ENCODE measurements at places on chromosomes 16 and 17.

DNA sequence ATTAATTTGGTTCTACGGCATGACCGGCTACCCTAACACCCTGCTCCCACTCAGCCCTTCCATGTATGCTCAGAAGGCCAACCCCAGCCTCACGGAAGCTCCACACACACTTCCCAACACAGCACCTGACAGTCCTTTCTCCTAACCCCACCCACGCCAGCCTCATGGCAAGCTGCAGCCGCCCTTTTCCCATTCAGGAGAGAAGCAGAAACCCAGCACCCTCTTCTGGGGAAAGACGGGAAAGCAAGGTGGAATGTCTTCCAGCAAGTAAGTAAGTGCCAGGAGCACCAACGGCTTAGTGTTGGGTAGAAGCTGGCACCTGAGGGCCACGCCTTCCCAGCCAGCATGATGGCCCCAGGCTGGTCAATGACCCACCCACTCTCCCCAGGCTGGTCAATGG is 32.1 kb downstream of the ABR start:
- no peak for DNase-seq

DNA sequence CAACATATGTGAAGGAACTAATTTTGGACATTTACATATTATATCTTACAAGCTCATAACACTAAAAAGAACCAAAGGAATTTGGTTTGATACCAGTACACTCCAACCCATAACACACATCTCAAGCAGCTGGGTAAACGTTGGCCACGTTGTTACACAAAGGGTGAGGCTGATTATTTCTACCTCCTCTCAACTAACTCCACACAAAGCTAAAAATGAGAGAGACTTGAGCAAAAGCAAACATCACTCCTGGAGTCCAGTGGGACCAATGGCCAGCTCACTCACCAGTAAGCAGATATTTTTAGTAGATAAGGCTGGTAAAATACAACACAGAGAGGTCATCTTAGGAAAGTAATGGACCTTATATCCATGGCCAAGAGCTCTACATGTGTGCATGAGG is 207.6 kb downstream of the MRTFB start:
- no peak for DNase-seq

GRCh38 chr17:2170023-2170422 is 115.1 kb downstream of the HIC1 start:
- no peak for DNase-seq

DNA sequence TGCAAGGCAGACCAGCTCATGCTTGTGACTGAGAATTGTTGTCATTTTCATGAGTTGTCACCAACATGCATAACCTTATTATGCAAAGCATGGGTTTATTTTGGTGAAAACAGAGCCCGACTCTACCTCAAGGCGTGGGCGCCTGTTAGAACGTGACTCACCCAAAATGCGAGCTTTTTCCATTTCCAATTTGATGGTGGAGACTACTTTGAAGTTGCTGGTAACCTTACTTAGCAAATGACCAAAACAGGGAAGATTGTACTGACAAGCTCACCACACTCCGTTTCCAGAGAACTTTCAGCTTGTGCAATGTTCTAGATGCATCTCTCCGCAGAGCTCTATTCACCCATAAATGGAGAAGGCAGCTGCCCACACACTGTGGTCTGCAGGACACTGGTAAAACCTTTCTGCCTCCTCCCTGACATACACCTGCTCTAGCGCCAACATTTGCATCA is 284.5 kb downstream of the MAF start:
- peak; percentile 14 for DNase-seq

GRCh38 chr16:83214671-83215070 is 587.9 kb downstream of the CDH13 start:
- no peak for DNase-seq

- DNase-seq: no peak
These were observed 12.3 kb upstream of the MEIOB start for GRCh38 chr16:1884155-1884760.

DNA sequence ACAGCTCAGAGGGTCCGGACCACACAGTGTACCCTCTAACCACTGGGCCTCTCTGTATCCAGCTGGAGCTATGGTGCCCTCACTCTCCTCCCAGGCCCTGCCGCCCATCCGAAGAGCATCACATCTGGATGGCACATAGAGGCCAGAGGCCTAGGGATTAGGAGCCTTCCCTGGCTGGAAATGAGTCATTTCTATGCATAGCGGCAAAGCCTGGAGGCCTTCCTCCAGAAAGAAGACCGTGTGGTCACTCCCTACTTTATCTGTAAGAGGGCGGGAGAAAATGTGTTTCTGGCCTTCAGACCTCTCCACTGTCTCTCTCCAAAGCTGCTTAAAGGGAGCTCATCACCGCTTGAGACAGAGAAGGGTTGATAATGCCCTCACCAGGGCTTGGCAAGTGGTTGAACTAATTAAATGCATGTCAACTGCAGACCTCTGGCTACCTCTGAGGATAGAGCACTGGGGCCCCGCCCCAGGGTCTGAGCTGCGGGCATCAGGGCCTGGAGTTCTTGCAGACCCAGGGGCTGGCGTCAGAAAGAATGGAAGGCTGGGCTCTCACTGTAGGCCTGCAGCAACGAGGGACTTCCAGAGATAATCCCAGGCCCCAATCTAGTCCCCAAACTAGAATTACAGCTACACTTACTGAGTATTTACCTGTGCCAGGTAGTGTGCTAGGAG is 122.2 kb downstream of the IRX5 start:
- DNase-seq: no peak

DNA sequence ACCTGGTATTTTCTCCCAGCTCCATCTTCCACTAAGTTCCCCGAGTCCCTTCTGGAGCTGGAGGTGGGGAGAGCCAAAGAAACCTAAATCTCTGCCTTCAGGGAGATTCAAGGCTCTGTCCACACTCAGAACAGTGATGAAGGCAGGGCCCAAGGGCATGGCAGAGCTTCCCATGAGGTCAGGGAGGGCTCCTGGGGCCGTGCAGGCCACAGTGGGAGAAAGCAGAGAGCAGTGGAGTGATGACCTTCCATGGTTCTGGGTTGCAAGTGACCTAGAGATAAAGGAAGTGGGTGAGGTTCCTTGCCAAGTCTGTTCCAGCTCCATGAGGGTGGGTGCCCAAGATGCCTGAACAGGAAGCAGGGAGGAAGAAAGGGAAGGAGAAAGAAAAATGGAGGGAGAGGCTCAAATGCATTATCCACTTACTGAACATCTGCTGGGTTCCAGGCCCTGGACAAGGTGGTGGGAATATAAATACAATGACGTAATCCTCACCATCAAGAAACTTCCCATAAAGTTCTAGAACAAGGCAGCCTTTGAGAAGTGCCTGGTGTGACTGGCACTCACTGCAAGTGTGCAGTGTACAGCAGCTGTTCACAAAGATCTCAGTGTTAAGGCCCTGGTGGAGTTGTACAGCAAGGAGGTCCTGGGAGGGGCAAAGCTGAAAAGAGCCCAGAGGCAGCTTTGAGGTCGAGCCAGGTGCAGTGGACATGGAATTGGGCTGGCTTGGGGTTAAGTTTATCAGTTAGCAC is 13.3 kb downstream of the TBKBP1 start:
- DNase-seq: no peak

- no peak for DNase-seq
These were observed 7.1 kb downstream of the CDH15 start for GRCh38 chr16:89178453-89179147.

DNA sequence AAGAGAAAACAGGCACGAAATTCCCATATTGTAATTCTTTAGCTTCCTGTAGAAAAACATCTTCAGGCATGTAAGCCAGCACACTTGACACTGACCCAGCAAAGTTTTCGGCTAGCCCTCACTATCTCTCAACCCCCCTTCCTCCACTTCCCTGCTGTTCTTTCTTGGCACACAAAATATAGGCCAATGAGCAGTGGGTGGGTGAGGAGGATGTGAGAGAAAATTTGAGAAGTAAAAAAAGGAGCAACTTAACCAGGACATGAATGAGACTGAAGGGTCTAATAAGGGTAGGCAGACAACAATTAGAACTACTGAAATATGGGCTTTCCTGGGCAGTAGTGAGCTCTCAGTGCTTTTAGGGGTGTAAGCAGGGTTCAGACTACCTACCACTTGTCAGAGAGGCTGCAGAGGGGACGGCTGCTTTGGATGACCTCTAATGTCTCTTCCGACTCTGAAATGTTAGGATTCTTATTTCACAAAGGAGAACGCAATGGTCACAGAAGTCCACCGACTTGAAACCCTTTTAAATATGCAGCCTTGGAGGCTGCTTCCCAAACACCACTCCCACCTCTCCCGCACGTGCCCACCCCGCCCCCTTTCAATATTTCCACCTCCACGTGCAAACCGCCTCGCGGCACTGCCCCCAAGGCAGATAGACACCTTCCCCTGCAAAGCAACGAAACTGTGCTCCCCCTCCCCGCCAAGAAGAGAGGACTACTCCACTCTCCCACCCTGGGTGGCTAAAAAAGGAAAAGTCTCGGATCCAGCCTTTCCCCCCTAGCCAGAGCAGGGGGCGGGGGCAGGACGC is 889 bp downstream of the MBTD1 start:
- DNase-seq: no peak

DNA sequence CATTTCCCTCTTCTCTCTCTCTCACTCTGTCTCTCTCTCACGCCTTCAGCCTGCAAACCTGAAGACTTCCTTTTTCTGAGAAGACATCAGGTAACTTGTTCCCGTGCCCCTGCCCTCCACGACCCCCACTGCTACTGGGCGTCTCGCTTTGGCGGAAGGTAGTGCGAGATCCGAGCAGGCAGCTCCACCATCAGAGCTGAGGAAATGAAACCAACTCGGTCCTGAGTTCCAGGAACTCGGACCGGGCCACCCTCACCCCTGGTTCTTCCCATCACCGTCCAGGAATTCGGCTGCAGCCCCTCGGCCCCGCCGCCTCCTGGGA is 585 bp downstream of the MLKL start:
- DNase-seq: no peak

DNA sequence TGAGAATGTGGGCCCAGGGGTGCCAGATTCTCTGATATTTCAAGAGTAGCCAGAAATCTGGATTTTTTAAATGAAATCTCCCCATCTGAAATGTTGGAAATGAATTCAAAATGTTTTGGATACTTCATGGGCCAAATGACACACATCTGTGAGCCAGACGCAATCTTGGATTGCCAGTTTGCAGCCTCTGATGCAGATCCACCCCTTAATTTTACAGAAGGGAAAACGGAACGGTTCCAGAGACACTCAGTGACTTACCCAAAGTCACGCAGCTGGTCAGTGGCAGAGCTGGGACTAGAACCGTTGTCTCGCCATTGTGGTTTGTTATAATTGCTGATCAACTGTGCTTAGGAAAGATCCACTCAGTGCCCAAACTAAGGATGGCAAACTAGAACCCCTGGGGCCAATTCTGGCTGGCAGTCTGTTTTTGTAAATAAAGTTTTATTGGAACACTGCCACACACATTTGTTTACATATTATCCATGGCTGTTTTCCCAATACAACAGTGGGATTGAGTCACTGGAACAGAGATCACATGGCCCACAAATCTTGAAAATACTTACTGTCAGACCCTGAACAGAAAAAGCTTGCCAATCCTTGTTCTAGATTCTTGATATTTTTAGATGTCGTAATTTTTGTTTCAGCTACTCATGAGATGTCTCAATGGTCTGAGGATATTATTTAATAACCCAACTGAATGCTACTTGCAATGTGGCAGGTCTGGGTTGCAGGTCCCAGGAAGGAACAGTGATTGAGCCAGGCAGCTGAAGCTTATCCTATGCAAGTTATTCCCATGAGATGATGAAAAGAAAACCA is 143.8 kb downstream of the AXIN2 start:
- no peak for DNase-seq

DNA sequence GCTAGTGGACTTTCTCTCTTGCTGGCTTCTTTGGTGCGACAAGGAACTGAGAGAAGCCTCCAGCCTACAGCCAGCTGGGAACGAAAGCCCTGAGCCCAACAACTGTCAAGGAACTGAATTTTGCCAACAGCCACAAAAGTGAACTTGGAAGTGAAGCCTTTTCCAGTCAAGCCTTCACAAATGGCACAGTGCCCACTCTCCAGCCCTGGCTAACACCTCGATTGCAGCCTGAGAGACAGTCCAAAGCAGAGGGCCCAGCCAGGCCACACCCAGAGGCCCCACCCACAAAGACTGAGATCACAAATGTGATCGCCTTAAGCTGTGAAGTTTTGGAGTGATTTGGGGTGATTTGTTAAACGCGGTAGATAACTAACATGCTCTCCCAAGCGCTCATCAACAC is 244.6 kb upstream of the SDK2 start:
- DNase-seq: no peak

DNA sequence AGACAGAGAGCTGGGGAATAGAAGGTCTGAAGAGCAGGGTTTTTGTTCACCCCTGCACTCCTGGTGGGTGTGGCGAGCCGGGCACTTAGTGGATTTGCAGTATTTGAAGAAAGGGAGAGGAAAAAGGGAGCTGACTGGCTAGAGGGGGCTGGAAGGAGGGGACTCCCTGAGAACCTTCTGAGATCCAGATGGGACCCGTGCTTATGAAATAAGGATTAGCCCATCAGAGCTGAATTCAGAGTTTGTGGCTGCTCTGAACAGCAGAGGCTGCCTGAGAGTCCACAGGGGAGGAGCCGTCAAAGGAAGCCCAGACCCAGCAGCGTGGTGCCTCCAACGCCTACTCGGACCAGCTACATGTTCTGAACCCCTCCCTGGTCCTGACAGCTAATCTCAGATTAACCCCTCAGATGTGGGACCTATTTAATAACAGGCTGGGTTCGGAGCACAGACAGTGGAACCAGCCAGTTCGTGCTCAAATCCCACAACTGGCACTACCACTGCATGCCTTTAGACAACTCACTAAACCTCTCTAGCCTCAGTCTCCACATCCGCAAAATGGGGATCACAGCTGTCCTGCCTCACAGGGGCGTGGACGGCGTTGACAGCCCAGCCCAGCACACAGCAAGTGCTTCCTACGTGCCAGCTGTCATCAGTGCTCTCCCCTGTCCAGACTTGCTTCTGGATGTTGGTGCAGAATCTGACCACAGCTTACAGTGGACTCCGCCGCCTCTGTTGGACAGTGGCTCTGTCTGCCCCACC is 70.6 kb downstream of the DYNLRB2 start:
- no peak for DNase-seq

GRCh38 chr16:35637683-35638082 is 2178.3 kb downstream of the TP53TG3F start:
- DNase-seq: no peak

- DNase-seq: no peak
These were observed 49.1 kb downstream of the TBC1D16 start for GRCh38 chr17:79986411-79987186.

GRCh38 chr17:1111599-1112443 is 68.0 kb downstream of the ABR start:
- DNase-seq: no peak

- DNase-seq: no peak
These were observed 632 bp upstream of the RTN4RL1 start for GRCh38 chr17:2025622-2026309.

All from activated CD4-positive, alpha-beta T cell treated with anti-CD3 and anti-CD28 coated beads for 1 hour (primary cell).